ENCODE measurements at places on chromosomes 12 and 14.
A peak's percentile ranks its signal among the peaks of the same experiment; 100 is the strongest.

DNA sequence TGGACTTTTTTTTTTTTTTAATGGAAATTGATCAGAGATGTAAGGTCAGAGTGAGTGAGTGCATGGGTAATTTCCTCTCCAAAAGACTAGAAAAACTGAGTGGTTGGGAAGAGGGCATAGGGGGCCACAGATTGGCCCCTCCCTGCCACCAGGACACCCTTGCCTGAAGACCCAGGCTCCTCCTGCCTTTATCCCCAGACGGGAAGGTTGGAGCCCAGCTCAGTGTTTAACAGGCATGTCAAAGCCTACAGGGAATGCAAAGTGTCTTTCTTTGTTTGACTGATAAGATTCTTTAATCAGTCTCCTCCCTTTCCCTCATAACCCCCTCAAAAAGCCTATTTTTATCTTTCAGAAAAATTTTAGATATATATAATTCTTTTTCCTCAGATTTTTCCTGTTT, 50.3 kb downstream of the IRAK3 start:
- peak; percentile 10 for DNase-seq

DNA sequence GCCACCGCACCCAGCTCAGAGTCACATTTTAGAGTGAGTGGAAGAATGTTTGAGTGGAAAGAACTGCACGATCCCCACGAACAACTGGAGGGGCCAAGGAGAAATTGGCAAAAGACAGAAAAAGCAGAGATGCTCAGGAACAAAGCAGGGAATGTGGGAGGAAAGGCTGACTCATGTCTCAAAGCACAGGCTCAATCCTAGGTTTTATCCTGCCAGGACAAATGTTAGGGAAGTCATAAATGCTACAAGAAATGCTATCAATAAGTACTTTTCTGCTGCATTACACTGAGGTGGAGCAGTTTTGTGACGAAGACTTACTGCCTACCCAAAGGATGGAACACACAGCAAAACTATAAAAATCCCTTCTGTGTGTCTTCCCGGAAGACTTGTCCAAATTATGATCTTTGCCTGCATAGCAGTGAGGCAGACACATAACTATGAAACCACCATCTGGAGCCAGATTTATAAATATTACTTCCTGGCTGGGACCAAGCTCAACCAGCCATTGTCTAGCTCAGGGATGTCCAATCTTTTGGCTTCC, 26.7 kb downstream of the NIN start:
- DNase-seq, result no peak

DNA sequence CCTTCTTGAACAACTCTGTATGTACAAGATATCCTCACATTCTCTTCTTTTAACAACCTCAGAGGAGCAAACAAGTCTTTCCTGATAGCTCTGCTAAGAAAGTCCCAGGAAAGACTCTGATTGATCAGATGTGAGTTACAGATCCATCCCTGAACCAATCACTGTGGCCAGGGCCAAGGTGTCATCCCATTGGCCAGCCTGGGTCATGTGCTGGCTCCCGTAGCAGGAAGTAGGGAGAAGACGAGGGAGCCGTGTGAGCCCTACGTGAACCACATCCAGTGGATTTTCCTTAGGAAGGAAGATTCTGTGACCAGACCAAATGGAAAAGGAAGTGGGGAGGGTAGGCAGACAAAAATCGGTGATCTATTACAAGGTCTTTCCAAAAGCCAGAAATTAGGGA, 5.6 kb downstream of the P2RX7 start:
- DNase-seq, result peak; percentile 49

GRCh38 chr12:75882421-75882820, 149.2 kb downstream of the PHLDA1 start:
- no peak for DNase-seq

DNA sequence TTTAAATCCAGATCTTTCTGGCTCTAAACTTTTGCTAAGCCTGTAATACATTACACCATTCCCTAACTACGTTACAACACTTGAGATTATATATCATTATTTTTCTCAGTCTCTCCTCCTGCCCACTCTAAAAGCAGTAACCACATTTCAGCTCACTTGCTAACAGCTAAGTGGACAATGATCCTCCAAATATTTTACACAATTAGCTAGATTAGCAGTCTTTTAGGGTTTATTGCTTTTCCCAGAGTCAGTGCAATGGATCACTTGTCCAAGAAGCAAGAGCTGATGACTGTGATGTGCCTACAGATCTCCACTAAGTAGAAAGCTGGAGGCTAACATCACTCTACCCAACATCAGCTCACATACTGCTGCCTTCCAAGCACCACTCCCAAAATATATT, 17.6 kb downstream of the CPNE8 start:
- DNase-seq, result no peak

DNA sequence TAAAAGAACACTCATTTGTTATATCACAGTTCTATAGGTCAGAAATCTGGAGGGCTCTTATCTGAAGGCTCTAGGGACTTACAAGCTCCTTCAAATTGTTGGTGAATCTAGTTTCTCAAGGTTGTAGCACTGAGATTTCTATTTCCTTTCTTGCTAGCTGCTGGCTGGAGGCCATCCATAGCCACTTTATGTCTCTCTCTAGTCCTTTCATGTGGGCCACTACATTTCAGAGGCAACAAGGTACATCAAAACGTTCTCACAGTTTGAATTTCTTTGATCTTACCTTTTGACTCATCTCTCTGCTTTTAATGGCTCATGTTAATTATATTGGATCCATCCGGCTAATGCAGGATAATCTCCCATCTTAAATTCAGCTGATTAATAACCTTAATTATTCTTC, 286.8 kb downstream of the DIO2 start:
- DNase-seq, result no peak

GRCh38 chr14:36346052-36346451, 25.6 kb upstream of the MBIP start:
- no peak for DNase-seq

DNA sequence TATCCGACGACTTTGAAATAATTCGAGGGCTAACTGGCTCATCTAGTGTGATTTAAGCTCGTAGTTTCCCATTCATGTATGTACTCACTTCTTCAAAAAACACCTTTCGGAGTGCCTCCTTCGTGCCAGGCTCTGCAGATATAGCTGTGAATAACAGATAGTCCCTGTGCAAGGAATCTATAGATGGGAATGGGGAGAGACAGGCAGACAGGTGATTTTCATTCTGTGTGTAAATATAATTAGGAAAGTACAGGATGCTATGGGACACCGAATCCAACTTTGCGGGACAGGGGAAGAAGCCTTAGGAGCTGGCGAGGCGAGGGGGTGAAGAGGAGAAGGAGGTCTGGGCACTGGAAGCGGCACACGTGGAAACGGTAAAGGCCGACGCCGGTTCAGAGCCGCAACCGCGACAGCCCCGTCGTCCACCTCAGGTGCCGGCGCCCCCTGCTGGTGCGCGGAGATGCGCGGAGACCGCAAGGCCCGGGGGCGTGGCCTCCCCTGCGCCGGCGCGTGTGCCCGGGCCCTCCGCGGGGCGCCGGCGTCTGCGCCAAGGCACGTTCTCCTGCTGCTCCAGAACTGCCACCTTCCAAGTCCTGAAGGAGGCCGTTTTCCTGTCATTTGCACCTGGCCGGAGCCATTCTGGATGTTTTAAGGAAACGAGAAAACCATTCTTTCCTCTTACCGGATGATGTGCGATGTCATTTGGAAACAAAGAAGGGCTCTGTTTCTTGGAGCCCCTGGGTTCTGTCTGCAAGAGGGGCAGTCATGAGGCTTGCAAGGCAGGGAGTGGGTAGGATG, 18.0 kb upstream of the CACNA1C start:
- peak; percentile 77 for DNase-seq

- no peak for DNase-seq
Observed at GRCh38 chr14:54638135-54638446, 71.2 kb downstream of the SAMD4A start.

- DNase-seq, result peak; percentile 87
Observed at GRCh38 chr14:86221000-86221399, 691.1 kb downstream of the FLRT2 start.

GRCh38 chr12:23891115-23891514, 58.4 kb downstream of the SOX5 start:
- DNase-seq, result peak; percentile 17

GRCh38 chr12:73589220-73589619, 948.4 kb upstream of the ATXN7L3B start:
- no peak for DNase-seq

- peak; percentile 88 for DNase-seq
Observed at GRCh38 chr14:102645746-102646440, 53.4 kb downstream of the RCOR1 start.

GRCh38 chr14:53979747-53980642, 23.4 kb upstream of the BMP4 start:
- no peak for DNase-seq

- DNase-seq, result no peak
Observed at GRCh38 chr14:61898568-61898967, 136.3 kb downstream of the SNAPC1 start.

GRCh38 chr14:97707603-97708002, 910.4 kb downstream of the VRK1 start:
- no peak for DNase-seq

GRCh38 chr14:90301668-90302090, 30.1 kb downstream of the NRDE2 start:
- peak; percentile 55 for DNase-seq

- no peak for DNase-seq
Observed at GRCh38 chr14:75748336-75748735, 87.3 kb downstream of the TTLL5 start.

- peak; percentile 87 for DNase-seq
Observed at GRCh38 chr12:122793685-122794106, 19.3 kb downstream of the CCDC62 start.

DNA sequence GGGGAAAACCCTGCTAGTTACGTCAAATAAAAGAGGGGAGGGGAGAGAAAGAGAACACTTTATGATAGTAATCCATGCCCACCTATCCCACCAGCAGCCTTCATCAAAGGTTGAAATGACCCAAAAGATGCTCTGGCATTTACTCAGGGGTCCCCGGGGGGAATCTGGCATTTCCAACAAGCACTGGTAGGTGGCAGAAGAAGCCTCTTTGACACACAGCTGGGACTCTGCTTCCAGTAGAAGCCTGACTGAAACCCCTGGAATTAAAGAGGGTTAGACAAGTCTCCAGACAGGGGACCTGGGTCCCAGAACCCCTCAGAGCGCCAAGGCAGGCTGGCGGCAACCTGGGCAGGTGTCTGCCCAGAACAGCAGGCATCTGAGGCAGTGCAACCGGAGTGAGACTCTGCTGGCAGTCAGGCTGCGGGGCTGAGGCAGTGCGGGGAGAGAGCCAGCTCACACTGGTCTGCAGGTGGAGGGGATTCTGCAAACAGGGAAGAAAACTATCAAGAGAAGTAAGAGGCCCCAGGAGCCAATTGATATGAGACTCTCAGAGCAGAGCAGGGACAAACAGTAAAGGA, 85.0 kb upstream of the CAPRIN2 start:
- DNase-seq, result no peak

DNA sequence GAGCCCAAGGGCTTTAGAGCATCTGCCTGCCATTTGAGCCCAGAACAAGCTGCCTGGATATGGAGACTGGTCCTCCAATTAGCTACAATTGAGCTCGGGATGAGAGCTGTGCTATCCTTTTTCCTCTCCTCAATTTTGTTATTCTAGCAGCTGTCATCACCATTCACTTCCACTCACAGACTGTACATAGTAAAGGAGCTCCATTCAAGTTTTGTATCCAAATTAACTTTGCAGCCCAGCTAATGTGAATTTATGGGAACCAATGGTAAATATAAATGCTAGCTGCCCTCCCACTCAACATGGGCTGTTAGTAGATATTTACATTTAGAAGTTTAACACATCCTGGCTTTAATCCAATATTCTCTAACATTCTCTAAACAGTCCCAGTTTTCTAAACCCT, 44.6 kb downstream of the BMP4 start:
- DNase-seq, result no peak

GRCh38 chr14:39185256-39186049, 10.4 kb downstream of the PNN start:
- DNase-seq, result no peak

- DNase-seq, result no peak
Observed at GRCh38 chr12:130041983-130042812, 120.1 kb upstream of the FZD10 start.

DNA sequence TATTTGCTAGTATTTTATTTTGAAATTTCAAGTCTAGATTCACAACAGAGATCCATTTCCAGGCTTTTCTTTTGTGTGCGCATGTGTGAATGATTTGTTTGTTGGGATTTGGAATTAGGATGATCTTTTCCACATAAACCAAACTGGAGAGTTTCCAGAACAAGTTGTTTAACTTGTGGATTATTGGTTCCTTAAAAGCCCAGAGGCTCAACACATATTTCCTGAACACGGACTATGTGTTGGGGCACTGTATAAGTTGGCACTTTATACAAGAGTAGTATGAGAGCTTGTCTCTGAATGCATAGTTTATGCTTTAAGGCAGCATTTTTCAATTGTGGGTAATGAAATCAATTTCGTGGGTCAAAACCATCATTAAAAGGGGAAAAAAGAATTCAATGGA, 67.3 kb upstream of the FUT8 start:
- DNase-seq, result no peak

GRCh38 chr14:104642540-104642868, 37.9 kb upstream of the TMEM179 start:
- no peak for DNase-seq

DNA sequence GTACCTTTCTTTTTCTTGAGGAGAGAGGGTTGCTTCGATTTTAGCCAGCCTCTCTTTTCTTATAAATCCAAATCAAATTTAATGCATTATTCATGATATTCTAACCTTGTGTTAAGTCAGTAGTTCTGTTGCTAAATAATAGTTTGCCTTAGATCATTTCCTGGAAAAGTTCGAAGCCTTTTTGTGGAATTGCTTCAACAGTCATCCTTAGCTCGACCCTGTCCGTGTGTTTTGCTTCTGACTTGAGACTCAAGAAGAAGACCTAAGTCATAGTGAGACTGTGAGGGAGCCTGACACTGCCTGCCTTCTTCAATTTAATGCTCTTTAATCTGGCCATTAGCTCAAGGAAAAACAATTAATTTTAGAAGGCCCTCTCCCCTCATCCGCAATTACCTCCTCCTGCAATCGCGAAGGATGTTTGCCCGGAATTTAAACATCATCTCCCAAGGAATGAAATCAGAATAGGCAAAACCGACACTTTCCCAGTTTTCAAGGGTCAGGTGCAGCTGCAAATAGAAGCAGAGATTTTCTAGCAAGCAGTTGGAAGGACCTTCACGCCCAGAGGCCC, 453 bp upstream of the SLC4A8 start:
- no peak for DNase-seq
